ENCODE measurements at places on chromosomes 4 and X.

DNA sequence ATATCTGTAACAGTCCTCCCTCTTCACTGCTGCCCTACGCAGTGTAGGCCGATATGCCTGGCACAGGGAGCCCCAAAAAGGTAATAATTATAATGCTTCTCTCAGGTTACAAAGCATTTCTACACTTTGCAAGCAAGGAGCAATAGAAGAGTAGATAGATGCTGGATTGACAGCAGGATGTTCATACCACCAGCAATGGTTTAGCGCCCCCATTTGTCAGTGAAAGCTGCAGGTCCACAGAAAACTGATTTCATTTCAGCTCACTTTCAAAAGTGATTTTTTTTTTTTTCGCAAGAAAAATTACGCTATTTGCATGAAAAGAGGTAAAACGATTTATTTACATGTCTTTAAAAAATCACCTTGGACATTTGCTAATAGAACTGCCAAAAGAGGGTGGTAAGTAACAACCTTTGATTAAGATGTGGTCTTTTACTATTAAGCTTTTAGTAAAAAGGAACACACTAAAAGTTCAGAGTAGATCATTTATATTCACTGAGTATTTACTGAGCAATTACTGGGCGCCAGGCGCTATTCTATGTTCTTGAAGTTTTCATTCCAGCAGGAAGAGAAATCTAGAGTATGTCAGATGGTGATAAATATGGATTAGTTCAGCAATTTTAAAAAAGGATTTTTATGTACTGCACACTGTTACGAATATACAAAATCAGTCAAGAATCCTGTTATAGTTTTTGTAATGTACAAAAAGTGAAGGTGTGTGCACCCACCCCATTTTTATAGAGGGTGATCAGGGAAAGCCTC lies 34.4 kb downstream of the HPF1 start:
- DNase-seq = peak; percentile 25

GRCh38 chrX:323721-324628 lies 5.4 kb upstream of the GTPBP6 start:
- DNase-seq = peak; percentile 52

DNA sequence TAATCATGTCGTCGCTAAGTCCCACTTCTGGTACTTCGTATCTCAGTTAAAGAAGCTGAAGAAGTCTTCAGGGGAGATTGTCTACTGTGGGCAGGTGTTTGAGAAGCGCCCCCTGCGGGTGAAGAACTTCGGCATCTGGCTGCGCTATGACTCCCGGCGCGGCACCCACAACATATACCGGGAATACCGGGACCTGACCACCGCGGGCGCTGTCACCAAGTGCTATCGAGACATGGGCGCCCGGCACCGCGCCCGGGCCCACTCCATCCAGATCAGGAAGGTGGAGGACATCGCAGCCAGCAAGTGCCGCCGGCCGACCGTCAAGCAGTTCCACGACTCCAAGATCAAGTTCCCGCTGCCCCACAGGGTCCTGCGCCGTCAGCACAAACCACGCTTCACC lies 11.3 kb downstream of the PNCK start:
- DNase-seq = peak; percentile 74

DNA sequence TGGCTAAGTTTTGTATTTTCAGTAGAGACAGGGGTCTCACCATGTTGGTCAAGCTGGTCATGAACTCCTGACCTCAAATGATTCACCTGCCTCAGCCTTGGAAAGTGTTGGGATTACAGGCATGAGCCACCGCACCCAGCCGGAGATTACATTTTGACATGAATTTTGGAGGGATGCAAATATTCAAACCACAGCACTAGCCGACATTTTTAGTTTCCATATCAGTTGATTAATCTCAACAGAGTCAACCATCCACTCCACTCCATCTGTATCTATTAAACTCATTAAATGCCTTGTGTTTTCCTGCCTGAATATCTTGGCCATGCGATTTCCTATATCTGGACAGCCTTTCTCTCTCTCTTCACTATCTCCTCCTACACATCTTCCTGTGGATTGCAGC lies 64.1 kb upstream of the PDGFRA start:
- no peak for DNase-seq

DNA sequence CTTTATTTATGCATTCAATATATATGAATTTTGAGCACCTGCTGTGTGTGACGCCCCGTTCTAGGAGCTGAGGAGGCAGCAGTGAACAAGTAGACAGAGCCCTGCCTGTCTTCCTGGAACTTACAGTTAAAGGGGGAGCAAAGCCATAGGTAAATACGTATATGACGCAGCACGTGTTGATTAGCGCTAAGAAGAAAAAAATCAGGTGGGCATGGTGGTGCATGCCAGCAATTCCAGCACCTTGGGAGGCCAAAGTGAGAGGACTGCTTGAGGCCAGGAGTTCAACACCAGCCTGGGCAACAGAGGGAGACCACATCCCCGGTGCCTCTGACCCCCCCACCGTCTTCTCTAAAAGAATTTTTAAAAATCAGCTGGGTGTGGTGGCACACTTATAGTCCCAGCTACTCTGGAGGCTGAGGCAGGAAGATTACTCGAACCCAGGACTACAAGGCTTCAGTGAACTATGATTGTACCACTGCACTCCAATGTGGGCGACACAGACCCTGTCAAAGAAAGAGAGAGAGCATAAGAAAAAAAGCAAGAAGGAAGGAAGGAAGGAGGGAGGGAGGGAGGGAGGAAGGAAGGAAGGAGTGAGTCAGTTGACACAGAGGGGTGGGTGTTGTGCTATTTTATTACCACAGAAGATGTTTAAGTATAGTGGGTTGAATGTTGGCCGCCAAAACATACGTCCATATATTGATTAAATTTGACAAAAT lies 5.4 kb upstream of the KIAA0232 start:
- no peak for DNase-seq

DNA sequence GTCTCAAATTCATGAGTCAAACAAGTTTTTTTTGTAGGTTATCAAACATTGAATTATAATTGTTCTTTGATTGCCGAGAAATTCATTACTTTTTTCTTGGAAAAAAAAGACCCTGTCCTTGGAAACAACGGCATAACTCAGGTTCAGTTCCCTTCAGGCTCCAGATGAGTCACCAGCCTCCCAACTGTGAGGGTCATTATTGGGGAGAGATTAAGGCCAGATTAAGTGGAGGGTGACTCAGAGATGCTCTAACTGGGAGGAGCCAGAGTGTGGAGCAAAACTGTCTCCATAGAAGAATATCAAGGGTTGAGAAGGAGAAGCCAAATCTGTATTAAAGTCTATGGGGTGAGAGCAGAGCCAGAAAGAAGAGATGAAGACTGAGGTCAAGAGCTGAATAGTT lies 9.6 kb downstream of the ADGRG4 start:
- no peak for DNase-seq

GRCh38 chr4:17773135-17773698 lies 8.2 kb downstream of the FAM184B start:
- DNase-seq = no peak

DNA sequence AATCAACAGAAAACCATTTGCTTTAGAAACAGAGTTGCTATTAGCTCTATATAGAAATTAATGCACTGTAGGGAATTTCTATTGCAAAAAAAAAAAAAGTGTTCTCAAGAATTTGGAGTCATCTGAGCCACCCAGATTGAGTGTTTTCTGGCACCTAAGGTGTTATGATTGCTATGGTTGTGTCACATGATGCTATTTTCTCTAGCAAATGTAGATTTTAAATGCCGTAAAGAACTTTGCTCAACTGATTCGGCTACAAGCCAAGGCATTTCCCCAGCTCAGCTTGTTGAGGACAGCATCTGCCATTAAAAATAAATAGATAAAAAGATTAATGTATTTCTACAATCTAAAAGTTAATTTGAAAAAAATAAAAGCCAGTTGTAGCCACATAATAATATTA lies 712.8 kb downstream of the FAT4 start:
- DNase-seq = no peak

GRCh38 chr4:108527723-108528122 lies 92.7 kb upstream of the RPL34 start:
- DNase-seq = no peak

DNA sequence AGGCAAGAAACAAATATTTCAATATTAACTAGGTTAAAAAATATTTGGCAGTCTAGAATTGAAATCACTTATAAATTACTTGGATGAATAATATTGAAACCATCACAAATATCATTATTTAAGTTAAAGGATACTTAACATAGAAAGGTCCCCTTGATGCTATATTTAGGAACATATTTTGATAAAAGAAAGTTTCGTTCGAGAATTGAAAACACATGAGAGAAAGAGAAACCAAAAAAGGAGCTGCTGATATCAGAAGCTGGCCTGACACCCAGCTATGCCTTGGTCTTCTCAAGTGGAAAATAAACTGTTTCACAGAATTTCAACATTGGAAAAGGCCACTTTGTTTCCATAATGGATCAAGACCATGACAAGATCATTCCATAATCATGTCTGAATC lies 762.4 kb downstream of the DMD start:
- DNase-seq = no peak

- DNase-seq = no peak
These were observed 89.7 kb downstream of the GEMIN8 start for GRCh38 chrX:13939741-13940597.

DNA sequence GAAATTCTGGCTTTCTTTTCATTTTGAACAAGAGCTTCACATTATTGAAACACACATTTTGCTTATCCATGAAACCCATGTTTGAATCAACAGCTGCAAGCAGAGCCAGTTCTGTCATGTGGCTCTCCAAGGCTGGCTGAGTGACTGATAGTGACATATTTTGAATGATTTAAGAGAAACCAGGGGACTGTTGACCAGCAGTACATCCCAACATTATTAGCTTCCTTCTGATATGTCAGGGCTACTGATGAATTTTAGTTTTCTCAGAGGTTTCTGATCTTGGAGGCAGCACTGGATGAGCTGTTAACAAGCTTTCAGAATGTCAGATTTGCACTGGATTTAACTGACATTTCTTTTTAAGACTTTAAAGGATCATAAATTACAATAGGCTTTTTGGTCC lies 74.6 kb upstream of the GRXCR1 start:
- no peak for DNase-seq

GRCh38 chrX:149274516-149275105 lies 230.5 kb downstream of the IDS start:
- no peak for DNase-seq

DNA sequence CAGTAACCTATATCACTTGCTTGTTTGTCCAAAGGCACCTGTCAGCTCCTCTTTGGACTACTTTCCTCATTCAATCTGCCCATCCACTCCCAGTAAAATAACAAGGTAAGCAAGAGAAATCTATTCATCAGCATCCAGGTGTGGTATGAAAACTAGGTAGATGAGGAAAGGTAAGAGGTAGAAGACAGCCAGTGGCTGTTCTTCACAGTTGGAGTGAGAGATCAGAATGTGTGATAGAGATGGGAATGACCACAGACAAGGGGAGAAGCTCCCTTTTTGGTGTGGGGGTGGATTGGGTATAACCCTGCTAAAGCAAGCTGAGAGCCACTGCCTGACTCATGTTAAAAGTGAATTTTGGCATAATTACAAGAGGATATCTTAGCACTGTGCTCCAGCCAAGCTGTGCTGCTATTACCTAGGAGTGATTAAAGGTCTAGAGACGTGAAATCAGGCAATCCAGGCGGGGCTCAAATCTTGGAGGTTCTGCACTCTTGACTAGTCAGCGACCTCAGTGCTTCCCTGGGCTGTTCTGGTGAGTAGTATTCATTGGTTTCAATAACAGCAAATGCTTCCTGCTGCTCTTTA lies 28.1 kb upstream of the RASL11B start:
- DNase-seq = no peak

DNA sequence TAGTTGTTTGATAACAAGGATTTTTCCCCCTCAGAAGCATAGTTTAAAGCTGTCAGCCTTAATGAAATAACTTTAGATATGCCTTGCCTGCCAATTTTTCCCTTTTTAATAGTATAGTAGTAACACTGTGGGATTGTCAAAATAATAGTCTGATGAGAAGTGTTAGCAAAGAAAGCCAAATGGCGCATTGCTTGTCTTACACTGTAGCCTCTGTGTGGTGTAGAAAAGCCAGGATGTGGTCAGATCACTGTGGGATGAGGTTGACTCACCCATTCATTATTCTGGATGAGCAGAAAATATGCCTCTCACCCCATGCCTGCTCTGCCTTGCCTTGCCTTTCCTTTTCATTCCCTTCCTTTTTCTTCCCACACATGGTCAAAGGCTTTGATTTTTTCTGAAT lies 257.8 kb upstream of the NRK start:
- DNase-seq = no peak

- no peak for DNase-seq
These were observed 61.0 kb downstream of the EVC2 start for GRCh38 chr4:5647351-5647750.

- DNase-seq = peak; percentile 45
These were observed 755 bp downstream of the ANKRD17 start for GRCh38 chr4:73257651-73258435.

- DNase-seq = no peak
These were observed 60.9 kb downstream of the IRF2 start for GRCh38 chr4:184413261-184414046.

DNA sequence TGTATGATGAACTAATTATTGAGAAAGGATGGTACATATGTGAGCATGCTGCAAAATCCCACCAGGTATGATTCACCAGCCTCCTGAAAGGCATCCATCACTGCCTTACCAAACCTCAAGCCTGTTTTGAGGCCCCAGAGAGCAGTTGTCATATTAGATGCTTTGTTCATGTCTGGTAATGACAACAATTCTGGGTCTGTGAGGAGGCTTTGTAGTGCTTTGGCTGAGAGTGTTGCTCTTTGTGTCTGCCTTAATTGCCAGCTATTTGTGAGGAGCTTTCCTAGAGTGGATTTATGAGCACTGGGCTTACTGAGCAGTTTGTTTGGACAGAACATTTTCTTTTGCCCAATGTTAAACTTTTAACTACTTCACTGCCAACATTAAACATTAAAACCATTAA lies 69.2 kb downstream of the HEPH start:
- no peak for DNase-seq

DNA sequence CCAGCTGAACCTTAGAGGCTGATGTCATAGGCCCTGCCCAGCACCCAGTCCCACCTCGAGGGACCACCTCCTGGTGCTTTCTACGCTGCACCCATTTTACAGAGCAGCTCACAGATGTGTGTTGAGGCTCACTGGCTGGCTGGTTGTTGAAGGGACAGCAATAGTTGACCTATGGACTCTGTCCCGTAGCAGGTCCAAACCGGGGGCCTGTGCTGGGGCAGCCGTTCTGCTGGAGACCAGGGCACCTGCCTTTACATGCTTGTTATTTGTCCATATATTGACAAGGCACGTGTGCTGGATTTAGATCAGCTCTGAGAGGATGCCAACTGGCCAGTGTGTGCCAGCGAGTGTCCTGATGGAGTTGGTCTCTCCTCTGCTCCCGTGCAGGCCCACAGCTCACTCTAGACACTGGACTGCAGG lies 58.1 kb downstream of the TNIP2 start:
- no peak for DNase-seq

DNA sequence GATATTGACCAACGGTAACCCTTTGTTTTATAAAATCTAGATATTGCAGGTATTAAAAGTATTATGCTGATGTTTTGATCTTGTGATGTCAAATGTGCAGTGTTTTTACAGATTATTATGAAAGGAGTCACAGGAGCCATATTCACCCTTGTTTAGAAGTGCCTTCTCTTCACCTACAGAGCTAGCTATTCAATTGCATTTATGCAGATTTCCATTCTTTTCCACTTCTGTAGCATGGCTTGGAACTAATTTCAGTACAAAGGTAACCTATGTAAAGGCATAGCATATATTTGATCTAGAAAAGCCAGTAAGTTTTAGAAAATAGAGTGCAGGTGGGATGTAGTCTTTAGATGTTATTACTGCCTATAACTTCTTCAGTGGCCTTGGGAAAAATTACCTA lies 176.2 kb downstream of the GABRB1 start:
- no peak for DNase-seq

Measured in testis (tissue), 5 donors.